ENCODE measurements at places on chromosomes 12 and 14.
A peak's percentile ranks its signal among the peaks of the same experiment; 100 is the strongest.

- DNase-seq, result no peak
These were observed 88.1 kb downstream of the EFCAB11 start for GRCh38 chr14:89866458-89866857.

GRCh38 chr14:61346221-61346620, 24.8 kb downstream of the PRKCH start:
- no peak for DNase-seq

- DNase-seq, result no peak
These were observed 11.4 kb downstream of the PYGL start for GRCh38 chr14:50932592-50933495.

GRCh38 chr14:105275267-105275946, 25.4 kb downstream of the BRF1 start:
- DNase-seq, result peak; percentile 36

DNA sequence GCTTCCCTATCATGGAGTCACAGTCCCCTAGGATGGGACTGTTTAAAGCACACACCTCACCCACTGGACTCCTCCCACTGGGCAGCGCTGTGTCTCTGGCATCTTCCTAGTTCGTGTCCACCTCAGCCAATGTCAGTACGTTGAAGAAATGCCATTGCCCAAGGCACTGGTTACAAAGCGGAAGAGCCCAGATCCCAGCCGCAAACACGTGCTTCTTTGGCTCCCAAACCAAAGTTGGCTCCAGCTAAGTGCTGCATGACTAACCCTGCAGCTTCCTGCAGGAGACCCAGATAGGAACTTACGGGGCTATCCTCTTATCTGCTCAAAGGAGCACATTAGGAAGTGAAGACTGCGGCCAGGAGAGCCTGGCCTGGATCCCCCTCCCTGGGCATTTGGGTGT, 9.3 kb downstream of the SYNE3 start:
- peak; percentile 96 for DNase-seq

DNA sequence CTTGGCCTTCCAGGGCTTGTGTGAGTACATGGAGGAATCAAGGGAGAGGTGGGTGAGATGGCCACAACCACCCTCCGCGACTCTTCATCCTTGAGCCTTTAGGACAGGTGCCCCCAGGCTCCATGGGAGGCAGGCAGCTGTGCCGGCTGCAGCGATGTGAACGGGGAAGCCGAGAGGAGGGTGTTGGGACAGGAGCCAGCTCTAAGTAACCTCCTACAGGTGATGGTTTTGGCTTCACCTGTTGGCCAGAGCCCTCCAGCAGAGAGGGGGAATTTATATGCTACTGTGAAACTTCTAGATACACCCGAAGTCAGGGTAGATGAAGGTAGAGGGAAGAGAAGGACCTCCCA, 132.2 kb upstream of the HIF1A start:
- no peak for DNase-seq

- no peak for DNase-seq
These were observed 249.2 kb downstream of the ETNK1 start for GRCh38 chr12:22874151-22874550.

- DNase-seq, result peak; percentile 62
These were observed 668 bp downstream of the TRIP11 start for GRCh38 chr14:92039063-92039718.

DNA sequence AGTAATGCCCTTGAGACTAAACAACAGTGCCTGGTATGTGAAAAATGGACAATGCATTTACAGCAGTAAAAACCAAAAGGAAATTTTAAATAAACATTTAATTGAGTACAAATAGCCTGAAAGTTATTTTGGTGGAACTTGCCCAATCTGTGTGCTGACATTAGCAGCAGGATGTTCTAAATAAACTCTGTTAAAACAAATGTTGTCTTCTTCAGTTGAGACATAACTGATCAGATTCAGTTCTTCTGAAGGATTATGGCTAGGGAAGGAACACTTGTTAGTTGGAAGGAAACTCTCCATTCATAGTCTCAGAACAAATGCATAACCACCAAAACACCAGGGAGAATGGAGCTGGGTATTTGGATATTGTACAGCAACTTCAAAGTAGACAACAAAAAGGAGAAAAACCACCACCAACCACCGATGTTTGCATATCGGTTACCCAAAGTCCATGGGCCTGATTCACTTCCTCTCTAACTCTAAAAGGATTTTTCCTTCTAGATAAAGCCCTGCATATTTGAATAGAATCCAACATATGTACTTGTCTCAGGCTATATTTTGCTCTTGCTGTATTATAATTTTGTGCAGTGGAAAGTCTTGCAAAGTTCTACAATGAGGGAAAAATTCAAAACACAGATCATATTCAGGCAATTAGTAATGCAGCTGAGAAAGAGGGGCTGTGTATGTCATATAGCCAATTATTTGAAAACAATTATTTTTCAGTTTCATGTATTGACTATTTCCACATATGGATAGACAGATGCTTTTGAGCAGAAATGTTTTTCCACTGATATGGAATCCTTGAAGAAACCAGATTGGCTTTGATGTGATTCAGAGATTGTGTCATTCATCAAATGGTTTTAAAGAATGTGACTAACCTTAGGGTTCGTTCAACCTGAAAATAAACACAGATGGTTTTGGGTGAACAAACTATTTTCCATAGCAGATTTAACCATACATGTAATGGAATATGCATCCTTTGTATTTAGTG, 152.2 kb upstream of the BMP4 start:
- DNase-seq, result peak; percentile 24

DNA sequence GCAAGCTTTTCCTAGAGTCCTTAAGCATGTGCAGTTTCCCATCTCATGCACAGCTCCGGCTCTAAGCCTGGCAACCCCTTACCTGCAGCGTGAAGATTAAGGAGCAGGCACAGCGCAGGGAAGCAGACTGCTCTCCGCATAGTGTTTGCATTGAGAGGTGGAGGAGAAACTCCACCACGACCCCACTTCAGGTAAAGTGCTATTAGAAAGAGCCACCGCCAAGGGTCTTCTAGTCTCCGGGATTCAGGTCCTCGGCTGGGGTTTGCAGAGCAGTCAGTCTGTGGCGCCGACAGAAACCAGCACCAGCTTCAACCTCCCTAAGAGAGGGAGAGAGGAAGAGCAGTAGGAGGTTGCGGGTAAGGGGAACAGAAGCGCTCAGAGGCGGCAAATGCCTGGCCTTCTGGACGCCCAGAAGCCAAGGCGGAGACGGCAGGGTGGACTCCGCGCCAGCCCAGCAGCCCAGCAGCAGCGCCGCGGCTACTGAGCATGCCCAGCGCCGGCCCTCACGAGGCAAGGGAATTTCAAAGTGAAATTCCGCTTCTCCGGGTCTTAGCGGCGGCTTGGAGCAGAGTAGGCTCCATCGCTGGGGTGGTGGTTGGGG, at the start of gene PTPRR:
PTPRR (minus strand) TSS at position 488 of the 601 bp plus-strand sequence; CDS start at position 140, 348 bp downstream.
- DNase-seq, result no peak

GRCh38 chr14:43471595-43471994, 1035.5 kb downstream of the FSCB start:
- DNase-seq, result no peak

DNA sequence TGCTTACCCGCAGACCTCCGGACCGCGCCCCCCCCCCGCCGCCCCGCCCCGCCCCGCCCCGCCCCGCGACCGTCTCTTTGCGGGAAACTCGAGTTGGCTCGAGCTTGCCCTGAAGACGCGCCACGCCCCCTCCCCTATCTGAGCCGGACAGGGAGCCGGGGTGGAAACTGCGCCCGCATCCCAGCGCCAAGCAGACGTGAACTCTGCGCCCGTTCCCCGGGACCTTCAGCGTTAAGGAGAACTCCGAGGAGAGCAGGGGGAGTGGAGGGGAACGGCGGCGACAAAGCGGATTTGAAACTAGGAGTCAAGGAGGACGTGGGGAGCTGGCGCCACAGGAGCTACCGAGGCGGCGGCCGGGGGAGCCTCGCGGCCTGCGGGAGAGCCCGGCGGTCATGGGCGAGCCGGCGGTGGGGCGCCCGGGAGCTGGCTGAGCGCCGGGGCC, at the start of gene KCNK13:
KCNK13 (plus strand) TSS at position 310 of the 442 bp plus-strand sequence. CDS start 212 bp downstream, outside the sequence.
- DNase-seq, result peak; percentile 19

- no peak for DNase-seq
These were observed 185.6 kb downstream of the TBX5 start for GRCh38 chr12:114220311-114220710.

GRCh38 chr14:54186821-54187763, 209.7 kb upstream of the CDKN3 start:
- DNase-seq, result no peak

- DNase-seq, result no peak
These were observed 77.1 kb upstream of the NUDT4 start for GRCh38 chr12:93300611-93301021.

DNA sequence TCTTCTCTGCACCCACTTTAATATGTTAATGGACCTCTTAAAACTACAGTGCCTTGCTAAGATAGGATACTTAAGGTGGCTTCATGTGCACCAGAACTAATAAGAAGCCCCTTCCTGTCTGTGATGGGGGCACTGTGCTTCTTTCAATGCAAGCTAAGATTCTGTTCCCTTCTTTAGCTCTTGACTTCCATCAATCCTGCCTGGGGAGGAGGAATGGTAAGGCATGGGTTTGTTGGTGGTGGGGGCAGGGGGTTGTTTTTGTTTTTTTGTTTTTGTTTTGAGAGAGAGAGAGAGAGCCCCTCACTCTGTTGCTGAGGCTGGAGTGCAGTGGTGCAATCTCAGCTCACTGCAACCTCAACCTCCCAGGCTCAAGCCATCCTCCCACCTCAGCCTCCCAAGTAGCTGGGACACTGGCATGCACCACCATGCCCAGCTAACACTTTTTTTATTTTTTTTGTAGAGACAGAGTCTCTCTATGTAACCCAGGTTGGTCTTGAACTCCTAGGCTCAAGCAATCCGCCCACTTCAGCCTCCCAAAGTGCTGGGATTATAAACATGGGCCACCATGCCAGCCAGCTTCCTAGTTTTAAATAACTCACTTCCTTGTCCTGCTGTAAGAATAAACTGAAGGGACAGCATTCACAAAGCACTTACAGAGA, 4.5 kb upstream of the KRT3 start:
- DNase-seq, result no peak
